ENCODE measurements at places on chromosomes 7 and 10.

- no peak for DNase-seq
Observed at GRCh38 chr10:32068569-32068968, 12.3 kb upstream of the KIF5B start.

GRCh38 chr10:110980807-110981206 is 61.4 kb downstream of the SHOC2 start:
- no peak for DNase-seq

DNA sequence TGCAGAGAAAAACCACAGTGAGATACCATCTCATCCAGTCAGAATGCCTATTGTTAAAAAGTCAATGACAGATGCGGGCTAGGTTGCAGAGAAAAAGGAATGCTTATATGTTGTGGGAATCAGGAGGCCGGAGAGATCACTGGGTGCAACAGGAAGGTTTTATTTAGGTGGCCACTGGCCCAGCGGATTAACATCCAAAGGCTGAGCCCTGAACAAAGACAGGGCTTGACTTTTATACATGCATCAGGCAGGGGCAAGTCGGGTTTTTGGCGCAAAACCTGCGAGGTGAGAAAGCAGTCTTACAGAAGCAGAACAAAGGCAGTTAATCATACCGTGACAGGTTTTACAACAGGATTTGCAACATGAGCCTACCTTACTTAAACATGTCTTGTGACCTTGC is 620 bp downstream of the ZNF117 start:
- DNase-seq: no peak

DNA sequence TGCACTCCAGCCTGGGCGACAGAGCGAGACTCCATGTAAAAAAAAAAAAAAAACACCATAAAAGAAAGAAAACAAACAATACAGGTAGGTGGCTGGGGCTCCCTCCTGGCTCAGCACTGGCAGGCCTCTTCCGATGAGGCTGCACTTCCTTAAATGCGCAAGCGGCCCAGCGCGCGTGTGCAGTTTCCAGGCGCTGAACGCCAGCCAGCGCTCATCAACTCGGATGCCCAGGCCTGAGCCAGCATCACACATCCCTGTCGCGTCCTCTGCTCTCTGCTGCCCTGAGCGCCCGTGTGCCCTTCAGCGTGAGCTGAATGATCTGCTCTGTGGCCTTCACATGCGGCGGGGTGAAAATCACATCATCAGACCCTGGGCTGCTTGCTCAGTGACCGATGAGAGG is 31.8 kb downstream of the NUDT1 start:
- DNase-seq: no peak

DNA sequence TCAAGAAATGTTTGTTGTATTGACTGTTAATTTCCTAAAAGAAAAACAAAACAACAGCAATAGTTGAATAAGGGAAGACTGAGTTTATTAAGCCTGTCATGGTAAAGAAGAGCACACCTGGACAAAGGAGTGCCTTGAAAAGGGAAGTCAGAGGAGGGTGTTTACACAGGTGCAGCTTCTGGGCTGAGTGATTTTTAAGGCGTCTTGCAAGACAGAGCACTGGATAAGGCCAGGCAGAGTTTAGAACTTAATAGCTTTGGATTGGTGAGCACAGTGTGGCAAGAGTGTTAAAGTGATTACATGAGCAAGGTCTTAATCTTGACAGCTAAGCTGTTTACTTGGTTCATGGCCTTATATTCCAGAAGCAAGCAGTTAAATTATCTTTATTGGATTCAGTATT is 423.2 kb downstream of the CNTNAP2 start:
- no peak for DNase-seq

- DNase-seq: peak; percentile 27
Observed at GRCh38 chr7:139745678-139746143, 32.1 kb downstream of the HIPK2 start.

DNA sequence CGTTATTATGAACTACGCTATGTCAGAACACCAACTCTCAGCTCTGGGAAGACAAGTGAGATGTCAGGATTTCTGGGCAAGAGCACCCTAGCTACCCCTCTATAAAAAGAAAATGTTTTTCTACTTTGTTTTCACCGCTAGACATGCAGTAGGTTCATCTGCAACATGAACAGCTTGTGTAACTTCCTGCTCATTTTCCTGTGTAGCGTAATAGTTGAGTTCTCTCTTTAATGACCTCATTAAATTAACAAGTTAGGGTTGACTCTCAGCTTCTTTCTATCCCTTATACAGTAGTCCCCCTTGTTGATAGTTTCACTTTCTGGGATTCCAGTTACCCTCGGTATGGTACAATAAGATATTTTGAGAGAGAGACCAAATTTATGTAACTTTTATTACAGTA is 329.4 kb upstream of the ZNF32 start:
- DNase-seq: no peak

- no peak for DNase-seq
Observed at GRCh38 chr10:89738551-89739209, 37.3 kb downstream of the KIF20B start.

- DNase-seq: no peak
Observed at GRCh38 chr7:29154076-29154475, 7.7 kb upstream of the CPVL start.

GRCh38 chr10:11683529-11684320 is 58.5 kb upstream of the ECHDC3 start:
- no peak for DNase-seq

DNA sequence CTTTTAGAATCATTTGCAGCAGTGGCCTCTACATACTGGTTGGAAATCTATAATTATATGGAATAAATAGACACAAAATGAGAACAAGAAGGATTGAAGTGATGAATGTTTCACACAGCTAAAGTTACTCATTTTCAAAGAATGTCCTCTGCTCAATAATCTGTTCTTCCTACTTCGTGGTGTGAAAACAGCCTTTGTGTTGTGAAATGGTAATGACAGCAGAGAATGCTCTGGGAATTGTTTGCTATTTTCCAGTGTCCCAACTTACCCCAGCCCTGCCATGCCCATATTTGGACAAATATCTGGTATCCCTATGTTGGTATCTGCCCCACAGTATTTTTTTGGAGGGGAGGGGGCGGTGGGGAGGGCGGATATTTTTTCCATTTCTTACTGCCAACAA is 130.4 kb downstream of the GLI3 start:
- DNase-seq: no peak

- DNase-seq: no peak
Observed at GRCh38 chr10:36385693-36386092, 739.7 kb upstream of the ANKRD30A start.

- DNase-seq: peak; percentile 74
Observed at GRCh38 chr7:142603870-142604448, 145.3 kb upstream of the PRSS1 start.

- no peak for DNase-seq
Observed at GRCh38 chr7:102453319-102453718, 11.3 kb downstream of the ALKBH4 start.

- no peak for DNase-seq
Observed at GRCh38 chr7:1986366-1987083, 246.2 kb downstream of the MAD1L1 start.

DNA sequence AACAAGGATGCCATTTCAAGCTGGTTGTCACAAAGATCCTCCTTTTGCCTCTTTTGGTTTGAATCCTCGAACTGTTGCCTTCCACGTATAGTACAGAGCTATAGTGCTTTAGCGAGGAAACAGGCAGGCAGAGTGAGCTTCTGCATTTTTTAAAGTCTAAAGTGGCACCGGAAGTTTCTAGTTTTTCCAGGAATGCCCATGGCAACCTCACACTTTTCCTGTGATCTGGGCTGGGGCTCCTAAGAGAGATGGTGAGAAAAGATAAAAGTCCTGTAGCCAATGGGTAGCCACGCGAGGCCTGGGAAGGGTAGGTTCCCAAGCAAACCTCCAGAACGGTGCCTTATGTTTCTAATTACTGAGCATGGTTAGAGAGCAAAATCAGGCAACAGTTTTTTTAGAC is 76.7 kb downstream of the CALD1 start:
- peak; percentile 41 for DNase-seq

DNA sequence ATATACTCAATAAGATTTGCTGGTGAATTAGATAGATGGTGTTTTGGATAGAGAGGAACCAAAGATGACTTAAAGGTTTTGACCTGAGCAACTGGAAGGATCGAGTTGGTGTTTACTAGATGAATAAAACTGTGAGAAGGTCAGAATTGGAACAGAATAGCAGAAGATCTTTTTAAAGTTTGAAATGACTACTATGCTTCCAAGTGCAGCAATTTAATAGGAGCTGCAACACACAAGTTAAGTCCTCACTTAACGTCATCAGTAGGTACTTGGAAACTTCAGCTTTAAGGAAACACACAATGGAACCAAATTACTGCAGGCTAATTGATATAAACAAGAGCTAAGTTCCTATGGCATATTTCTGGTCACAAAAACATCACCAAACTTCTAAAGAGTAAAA is 86.5 kb downstream of the RTKN2 start:
- no peak for DNase-seq

DNA sequence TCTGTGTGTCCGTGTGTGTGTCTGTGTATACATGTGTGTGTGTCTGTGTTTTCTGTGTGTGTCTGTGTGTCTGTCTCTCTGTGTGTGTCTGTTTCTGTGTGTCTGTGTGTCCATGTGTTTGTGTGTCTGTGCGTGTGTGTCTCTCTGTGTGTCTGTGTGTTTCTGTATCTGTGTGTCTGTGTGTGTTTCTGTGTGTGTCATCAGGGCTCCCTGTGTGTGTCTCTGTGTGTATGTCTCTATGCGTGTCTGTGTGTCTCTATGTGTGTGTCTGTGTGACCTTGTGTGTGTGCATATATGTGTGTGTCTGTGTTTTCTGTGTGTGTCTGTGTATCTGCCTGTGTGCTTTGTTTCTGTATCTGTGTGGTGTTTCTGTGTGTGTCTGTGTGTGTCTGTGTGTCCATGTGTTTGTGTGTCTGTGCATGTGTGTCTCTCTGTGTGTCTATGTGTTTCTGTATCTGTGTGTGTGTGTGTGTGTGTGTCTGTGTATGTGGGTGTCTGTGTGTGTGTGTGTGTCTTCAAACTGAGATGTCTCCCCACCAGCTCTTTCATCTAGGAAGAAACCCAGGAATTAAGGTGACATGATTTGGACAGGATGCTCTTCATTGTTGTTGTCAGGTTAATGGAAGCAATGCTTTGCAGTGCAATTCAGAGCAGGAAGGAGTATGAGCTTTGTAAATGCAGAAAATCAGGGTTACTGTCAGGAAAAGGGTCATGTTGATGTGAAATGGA is 20.7 kb upstream of the PPIF start:
- DNase-seq: no peak

- no peak for DNase-seq
Observed at GRCh38 chr7:89776980-89777379, 377.3 kb upstream of the STEAP1 start.

DNA sequence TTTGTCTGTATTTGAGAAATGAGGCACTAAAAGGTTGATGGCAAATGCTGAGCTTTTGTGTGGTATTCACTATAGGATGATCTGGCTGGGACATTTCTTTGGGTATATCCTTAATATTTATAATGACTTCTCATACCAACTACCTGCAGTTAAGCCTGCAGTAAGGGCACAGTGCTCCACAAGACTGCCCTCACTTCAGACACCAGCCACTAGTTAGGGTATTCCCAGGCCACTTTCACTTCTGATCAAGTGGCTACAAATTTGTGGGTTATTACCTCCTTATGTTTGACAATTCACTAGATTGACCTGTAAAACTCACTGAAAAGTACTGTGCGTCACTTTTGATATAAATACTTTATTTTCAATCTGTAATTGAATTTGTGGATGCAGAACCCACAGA is 20.3 kb downstream of the CCDC126 start:
- DNase-seq: no peak

- no peak for DNase-seq
Observed at GRCh38 chr10:24114556-24114955, 94.4 kb upstream of the KIAA1217 start.

DNA sequence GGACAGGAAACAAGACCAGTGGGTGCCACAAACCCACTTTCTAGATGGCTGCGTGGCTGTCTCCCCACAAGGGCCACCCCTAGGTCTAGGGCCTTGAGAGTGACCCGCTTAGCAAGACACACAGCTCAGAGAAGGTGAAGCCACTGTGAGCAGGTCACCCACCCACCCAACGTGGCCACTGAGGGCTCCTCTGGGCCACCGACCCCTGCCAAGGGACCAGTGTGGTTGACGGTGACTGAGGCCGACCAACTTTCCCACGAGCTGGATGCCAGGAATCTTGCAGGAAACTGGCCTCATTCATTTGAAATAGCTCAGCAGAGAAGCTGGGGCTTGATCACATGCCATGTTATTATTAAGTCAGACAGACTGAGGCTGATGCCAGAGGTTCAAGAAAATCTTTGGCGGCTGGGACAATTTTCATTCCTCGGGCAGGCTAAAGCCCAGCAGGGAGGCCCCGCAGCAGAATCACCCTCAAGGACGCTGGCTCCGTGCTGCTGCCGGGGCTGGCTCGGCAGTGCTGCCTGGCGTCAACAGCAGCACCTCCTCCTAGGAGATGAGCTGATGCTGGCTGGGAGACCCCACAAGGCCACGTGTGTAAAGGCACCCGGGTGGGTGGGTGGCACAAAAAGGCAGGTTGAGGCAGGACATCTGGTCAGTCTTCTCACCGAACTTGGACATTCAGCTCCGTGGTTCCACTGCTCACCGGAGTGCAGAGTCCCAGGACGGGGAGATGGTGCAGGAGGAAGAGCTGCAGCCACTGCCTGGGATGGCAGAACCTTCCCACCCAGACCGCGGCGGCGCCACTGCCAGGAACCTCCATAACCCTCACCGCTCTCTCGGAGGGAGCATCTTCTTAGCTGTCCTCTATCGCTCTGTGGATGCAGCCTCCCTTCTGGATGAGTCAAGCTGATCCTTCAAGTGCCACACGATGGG is 57.8 kb downstream of the ZRANB1 start:
- DNase-seq: peak; percentile 96

DNA sequence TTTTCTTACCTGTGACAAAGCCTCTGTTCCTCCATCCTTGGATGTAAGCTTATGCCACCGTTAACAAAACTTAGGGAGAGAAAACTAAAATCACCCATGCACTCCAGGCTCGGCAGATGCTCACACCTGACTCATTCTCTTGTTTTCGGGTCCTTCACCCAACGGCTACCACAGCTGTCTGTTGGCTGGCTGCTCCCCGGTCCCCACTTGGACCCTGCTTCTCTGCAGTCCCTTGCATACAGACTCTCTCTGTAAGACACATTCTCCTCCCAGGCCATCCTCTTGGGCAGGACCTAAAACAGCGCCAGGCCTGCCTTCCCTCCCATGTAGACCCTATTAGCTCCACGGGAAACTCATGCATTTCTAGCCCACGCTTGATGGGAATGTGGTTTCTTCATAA is 12.1 kb upstream of the INHBA start:
- DNase-seq: no peak

- no peak for DNase-seq
Observed at GRCh38 chr7:2440608-2441245, 35.5 kb downstream of the GRIFIN start.

GRCh38 chr7:85196696-85197095 is 9.8 kb upstream of the SEMA3D start:
- DNase-seq: no peak

GRCh38 chr10:129679207-129679606 is 212.2 kb downstream of the MGMT start:
- DNase-seq: no peak

- peak; percentile 11 for DNase-seq
Observed at GRCh38 chr10:28975891-28976531, 298.7 kb downstream of the BAMBI start.

Data from fibroblast of the aortic adventitia (primary cell).